ENCODE measurements at places on chromosomes 1 and 21.

DNA sequence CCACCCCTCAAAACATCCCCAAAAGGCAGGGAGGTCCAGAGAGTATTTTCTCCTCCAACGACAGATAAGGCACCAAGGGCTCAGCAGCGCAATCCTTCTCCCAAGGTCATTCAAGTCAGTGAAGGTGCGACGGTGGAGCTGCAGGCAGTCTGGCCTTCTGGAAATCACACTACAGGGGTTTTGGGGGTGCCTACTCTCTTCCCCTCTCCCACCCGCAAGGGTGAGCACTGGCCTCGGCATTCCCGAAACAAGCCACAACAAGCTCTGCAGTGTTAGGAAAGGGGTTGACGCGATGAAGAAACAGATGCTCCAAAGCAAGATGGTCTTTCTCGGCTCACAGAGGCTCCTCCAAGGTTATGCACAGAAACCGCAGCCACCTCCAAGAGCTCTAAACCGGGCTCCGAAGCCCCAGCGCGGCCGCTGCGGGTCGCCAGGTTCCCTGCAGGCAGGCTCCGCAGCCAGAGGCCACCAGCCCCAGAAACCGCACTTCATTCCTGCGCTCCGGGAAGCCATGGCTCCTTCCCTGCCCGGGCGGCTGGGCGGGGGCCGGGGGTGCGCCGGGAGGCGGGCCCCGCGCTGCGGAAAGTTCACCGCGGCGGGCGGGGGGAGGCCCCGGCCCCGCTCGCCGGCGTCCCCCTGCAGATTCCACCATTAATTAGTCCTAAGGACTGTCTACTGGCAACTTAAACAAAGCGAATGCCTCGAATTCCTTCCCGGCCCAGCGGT, 1.1 kb downstream of the LUZP1 start:
- peak; percentile 66 for DNase-seq

DNA sequence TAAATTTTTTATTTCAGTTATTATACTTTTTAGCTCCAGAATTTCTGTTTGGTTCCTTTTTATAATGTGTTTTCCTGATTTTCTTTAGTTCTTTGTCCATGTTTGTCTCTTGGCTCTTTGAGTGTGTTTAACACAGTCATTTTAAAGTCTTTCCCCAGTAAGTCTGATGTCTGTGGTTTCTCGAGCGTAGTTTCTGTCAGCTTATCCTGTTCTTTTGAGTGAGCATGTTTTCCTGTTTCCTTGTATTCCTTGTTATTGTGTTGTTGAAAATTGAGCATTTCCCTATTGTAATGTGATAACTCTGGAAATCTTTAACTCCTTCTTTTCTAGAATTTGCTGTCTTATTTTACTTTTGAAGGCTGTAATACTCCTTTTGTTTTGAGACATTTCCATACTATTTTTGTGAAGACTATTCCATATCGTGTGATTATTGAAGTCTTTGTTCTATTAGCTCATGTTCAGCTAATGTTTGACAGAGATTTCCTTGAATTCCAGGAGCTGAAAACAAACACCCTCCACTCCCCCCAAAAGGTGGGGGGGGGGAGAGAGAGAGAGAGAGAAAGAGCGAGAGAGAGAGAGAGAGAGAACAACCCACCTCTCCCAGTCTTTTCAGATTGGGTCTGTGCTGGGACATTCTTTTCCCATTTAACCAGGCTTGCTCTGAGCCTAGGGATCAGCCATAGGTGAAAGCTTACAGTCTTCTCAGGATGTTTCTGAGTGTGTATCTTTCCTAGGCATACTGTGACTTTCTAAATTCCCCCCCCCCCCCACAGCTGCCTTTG, 38.3 kb downstream of the SDCCAG8 start:
- no peak for DNase-seq

GRCh38 chr1:173997791-173998190, 24.4 kb downstream of the RC3H1 start:
- peak; percentile 21 for DNase-seq

- DNase-seq: no peak
Observed at GRCh38 chr1:76715474-76715873, 151.8 kb upstream of the ST6GALNAC5 start.

- no peak for DNase-seq
Observed at GRCh38 chr1:29525941-29526340, 289.6 kb downstream of the PTPRU start.

DNA sequence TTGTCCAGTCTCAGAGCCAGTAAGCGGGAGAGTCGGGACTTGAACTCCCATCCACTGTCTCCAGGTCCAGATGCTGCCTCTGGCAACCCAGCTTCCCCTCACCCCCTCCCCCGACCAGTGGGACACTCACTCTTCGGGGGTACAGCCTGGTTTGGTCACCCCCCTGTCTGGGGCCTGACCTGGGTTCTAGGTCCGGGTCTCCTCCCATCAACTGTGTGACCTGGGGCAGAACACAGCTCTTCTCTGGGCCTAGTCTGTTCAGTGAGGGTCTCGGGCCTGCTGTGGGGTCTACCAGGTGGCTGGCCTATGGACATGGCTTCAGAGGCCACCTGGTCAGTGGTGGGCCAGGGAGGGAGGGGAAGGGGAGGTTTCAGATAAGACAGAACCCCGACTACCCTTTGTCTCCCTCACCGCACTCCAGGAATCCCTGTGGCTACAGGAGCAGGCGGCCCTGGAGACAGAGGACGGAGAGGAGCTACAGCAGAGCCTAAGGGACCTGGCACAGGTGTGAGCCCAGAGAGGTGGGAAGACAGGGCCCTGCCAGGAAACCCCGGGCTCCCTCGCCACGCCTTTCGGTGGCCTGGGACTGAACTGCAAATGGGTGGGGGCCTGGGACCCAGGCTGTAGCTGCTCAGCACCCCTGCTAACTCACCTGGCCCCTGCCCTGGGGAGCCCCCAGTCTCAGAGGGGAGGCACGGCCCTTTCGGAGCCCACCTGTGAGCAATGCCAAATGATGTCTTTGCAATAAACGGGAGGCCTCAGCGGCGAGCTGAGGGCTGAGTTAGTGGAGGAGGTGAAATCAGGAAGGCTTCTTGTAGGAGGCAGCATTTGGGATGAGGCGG, 4.1 kb upstream of the NBPF3 start:
- DNase-seq: no peak

GRCh38 chr1:219050822-219051125, 122.9 kb upstream of the LYPLAL1 start:
- no peak for DNase-seq

DNA sequence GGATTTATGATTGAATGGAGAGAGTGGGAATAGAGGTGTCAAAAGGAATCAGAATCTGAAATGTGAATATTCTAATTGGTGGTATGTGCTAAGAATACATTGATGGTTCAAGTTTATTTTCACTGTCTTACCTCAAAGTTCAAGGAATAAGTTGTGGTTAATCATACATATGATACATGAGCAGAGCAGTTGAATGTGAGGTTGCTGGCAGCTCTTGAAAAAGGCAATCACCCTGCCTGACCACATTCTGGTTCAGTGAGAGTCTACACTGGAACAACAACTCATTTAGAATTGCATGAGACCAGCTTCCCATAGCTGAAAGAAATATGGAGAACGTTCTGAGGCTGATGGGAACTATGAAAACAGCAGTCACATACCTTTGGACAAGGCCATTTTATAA, 68.3 kb upstream of the ARHGAP29 start:
- peak; percentile 79 for DNase-seq

- DNase-seq: peak; percentile 7
Observed at GRCh38 chr1:243686159-243686558, 163.9 kb downstream of the AKT3 start.

All from M059J (cell line).